Liver (tissue), 10 donors: ENCODE measurements at places on chromosomes 11 and 22.

- H3K27me3 ChIP-seq: no peaks in the 10 kb centered on the region
- H3K4me1 ChIP-seq: no peaks in the 10 kb centered on the region
- no peak overlapping the region for H3K4me3 ChIP-seq
- DNase-seq: no peak
These were observed 132.6 kb upstream of the SERPIND1 start for GRCh38 chr22:20641198-20641892.

DNA sequence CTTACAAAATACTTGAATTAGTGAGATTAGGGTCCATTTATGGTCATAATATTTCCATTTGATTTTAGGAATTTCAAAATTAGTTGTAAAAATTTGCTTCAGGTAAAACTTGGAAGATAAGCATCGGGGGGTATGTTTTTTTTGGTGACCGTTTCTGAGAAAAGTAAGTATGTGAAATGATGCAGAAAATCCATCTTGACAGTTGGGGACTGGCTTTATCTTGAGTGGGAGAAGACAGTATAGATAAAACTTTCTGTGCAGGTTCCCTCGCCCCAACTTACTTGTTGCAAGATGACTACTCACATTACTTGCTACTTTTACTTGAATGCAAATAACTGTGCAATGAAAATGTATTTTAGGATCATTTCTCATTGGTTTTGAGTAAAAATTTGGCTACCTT lies 49.5 kb downstream of the DNAJC24 start:
- peaks cover 1% of the 10 kb centered on the region for H3K36me3 ChIP-seq
- DNase-seq: no peak
- H3K27me3 ChIP-seq: no peaks in the 10 kb centered on the region
- H3K4me1 ChIP-seq: no peaks in the 10 kb centered on the region

DNA sequence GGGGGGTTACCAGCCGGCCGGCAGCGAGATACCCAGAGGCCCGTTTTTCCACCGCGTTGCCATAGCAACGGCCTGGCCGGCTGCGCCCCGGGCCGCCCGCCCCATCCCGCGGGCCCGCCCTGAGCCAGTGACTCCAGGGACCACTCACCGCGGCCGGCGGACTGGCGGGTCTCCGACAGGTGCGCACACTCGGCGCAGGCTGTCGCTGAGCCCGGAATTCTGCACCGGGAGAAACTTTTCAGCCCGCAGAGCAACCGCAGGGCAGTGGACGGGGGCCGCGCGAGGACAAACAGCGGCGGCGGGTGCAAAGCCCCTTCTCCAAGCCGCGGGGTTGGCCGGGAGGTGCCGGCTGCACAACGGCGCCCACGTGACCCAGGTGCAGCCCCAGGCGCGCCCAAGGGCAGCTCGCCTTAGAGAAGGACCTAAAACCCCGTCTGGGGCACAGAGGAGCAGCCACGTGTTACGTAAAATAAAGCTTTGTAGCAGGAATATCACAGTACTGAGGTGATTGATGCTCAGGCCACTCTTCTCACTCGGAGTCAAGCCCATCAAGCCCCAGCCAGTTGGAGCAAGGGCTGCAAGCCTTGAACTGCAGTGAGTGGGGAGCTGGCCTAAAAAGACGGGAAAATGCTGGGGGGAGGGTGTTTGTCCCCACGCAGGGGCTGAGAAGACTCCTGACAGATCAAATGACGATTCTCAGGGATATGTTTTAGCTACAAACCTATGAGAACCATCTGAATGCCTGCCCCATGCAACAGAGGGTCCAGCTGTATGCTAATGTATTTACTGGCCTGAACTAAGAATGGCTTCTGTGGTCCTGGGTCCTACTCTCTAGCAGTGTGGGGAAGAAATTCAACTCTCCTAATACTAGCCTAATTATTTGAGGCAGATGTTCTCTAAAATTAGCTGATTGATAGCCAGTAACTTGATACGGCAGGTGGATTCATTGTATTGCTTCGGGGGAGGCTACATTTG lies at the start of gene STK33:
Gene STK33, minus strand, starts transcription at position 294 of the 975 bp plus-strand sequence. CDS start 119,323 bp downstream, outside the sequence.
- H3K27ac ChIP-seq: no peak within 1 kb of the TSS
- peak; percentile 53 for DNase-seq
- peak within 1 kb of the TSS; percentile 62 for H3K4me3 ChIP-seq
- no peaks in the 10 kb centered on the region for H3K36me3 ChIP-seq

DNA sequence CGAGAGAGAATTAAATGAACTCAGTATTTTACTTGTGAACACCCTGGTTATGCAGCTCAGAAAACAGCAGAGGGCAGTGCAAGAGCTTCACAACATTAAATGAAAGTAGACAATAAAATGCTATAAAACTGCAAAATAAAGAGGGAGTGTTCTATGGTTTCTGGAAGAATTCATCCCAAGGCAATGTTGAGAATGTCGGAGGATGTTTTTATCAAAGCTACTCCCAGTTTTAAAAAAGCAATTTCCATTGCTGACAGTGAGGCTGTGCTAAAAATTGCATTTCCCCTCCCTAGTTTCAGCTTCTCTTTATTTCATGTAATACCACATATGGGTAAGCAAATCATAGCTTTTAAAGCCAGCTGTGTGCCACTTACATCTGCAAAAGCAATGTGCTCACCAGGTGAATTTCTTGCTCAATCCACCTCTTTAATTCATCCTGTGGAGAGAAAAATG lies 296.8 kb downstream of the RAB38 start:
- H3K4me3 ChIP-seq: no peak overlapping the region
- DNase-seq: no peak
- H3K27me3 ChIP-seq: no peaks in the 10 kb centered on the region
- H3K27ac ChIP-seq: no peak overlapping the region
- H3K36me3 ChIP-seq: no peaks in the 10 kb centered on the region
- no peaks in the 10 kb centered on the region for H3K4me1 ChIP-seq

- H3K4me1 ChIP-seq: no peaks in the 10 kb centered on the region
- H3K27ac ChIP-seq: no peak overlapping the region
- H3K4me3 ChIP-seq: no peak overlapping the region
- no peak for DNase-seq
These were observed 70.7 kb upstream of the IGLL5 start for GRCh38 chr22:22816766-22817410.

DNA sequence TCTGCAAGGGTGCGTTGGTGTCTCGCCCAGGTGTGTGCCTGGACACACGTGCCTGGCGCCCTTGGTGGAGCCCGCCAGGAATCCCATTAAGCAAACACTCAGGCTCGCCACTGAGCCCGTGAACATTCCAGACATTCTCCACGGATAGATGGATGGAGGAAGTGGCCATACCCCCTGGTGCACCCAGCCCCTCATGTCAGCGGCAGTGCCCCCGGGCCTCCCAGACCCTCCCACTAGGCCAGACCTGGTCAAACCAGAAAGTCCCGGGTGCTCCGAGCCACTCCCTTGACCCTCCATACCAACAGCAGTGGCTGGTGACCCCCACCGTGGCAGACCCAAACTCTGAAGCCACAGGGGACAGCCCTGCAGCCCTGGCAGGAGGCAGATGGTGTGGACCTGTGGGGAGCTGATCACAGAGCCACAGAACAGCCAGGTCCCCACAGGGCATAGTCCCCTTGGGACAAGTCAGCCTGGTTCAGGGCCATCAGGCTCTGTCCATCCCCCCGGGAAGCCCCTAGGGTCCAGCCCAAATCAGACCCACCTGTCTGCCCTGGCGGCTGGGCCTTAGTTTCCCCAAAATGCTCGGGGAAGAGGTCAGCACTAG lies 1.9 kb downstream of the EPS8L2 start:
- peaks cover 2% of the 10 kb centered on the region for H3K36me3 ChIP-seq
- no peaks in the 10 kb centered on the region for H3K27me3 ChIP-seq
- peak overlapping the region; percentile 79 for H3K4me3 ChIP-seq
- peaks cover 64% of the 10 kb centered on the region for H3K4me1 ChIP-seq
- peak overlapping the region; percentile 84 for H3K27ac ChIP-seq
- peak; percentile 30 for DNase-seq
